Globus pallidus (tissue), 1 donor: ENCODE measurements at places on chromosomes 1 and 21.

DNA sequence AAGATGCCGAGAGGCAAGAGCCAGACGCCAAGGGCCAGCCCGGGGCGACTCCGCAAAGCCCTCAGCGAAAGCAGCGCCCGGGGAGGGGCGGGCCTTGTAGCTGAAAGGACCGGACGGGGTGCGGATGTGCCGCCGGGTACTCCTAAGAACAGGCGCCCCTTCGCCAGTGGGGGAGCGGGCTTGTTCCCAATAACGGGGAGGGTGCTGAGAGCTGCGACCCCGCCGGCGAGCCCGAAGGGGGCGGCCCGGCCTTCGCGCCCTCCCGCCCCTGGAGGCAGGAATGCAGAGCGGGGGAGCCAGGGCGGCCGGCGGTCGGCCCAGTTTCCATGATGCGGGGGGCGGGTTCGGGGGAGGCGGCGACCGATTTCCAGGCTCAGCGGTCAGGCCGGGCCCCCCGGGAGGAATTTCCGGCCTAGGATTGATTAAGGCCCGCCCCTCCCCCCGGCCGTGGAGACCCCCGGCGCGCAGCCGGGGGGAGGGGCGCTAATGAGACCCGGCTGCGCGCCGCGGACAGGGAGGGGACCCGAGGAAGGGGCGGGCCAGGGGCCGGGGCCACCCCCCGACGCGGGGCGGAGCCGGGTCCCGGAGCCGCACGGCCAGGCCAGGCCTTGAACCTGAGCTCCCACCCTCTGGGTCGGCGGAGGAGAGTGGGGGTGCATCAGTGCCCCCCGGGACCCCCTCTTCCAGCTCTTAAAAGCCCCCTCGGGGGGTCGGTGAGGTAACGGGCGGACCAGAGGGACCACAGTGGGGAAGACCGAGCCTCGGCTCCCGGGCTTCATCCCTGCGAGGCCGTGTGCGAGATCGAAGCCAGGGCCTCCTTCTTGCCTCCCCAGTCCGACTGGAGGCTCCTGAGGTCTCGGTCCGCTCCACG lies 898 bp upstream of the TMEM200B start:
- DNase-seq: no peak

GRCh38 chr21:14752345-14752909 lies 206.3 kb upstream of the SAMSN1 start:
- DNase-seq: no peak

DNA sequence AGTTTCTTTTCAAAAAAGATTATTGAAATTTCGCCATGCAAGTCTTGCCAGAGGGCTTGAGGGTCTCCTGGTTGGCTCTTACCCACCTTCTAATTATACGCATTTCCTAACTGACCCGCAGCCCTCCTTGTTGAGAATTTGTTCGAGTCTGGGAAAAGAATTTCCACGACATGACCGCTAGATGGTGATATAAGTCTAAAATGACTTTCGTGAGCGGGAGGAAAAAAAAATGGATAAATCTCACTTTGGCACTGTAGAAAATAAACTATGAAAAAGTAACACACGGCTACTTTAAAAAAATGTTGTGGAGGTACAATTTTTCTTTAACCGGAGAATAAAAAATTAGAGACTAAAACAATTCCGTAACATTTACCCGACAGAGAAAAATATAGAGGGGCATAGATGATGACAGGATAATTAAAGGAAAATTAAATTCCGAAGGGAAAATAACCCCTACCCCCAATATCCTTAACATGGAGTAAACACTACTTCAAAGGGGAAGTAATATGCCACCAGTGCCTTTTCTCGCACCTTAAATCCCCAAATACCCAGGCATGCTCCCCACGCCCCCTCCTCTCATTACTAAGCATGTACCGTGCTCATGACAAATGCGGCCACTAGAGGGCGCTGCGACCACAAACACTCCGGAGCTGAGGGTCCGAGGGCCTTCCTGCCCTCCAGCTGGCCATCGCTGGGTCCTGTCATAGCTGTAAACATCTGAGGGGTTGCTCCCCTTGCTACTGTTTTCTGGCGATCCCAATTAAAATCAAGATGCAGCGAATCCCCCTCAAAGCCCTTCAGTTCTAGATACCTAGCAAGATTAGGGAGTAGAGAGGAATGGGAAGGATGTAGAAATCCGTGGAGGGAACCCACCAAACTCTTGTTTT lies 266.9 kb downstream of the ASTN1 start:
- DNase-seq: peak; percentile 48

- DNase-seq: no peak
These were observed 776 bp downstream of the KDM1A start for GRCh38 chr1:23019863-23020625.

DNA sequence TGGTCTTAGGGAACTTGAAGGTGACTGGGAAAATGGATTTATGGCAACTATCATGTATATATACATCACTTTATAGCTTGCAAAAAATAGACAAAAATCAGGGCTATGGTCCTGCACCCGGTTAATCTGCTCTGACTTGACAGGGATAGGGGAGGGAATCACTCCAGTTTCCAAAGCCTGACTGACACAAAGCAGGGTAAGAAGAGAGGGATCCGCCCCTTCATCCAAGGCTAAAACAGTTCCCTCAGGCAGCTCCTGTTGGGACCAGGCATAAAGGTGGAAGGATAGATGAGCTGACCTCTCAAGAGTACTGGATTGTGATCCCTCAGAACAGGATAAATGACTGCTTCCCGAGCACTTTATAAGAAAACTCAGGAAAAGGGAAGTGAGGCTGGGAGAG lies 1.4 kb downstream of the PBXIP1 start:
- DNase-seq: no peak

- DNase-seq: no peak
These were observed 379.1 kb downstream of the SIPA1L2 start for GRCh38 chr1:232250838-232251237.
